CD4-positive, alpha-beta memory T cell (primary cell): ENCODE measurements at places on chromosomes 2 and 18.

DNA sequence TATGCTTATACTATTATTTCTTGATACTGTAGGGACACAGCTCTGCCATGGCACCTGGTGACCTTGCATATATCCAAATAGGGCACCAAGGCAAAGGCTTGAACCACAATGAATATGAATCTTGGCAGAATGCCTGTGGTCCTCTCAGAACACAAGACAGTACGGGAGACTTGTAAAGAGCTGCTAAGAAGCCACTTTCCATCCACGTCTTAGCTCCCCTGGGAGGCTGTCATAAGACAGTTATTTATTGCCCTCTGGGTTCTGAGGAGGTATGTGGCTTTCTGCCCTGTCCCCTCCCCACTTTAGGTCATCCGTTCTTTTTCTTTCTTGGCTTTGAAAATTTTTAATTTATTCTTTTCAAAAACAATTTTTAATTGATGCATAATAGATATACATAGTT, 29.8 kb upstream of the MRPL33 start:
- no peak for DNase-seq

- DNase-seq = no peak
These were observed 141.7 kb downstream of the PDE11A start for GRCh38 chr2:177930916-177931315.

- DNase-seq = no peak
These were observed 2.6 kb upstream of the PTPN2 start for GRCh38 chr18:12886498-12887126.

- no peak for DNase-seq
These were observed 9.0 kb downstream of the TMEM214 start for GRCh38 chr2:27041752-27042151.

DNA sequence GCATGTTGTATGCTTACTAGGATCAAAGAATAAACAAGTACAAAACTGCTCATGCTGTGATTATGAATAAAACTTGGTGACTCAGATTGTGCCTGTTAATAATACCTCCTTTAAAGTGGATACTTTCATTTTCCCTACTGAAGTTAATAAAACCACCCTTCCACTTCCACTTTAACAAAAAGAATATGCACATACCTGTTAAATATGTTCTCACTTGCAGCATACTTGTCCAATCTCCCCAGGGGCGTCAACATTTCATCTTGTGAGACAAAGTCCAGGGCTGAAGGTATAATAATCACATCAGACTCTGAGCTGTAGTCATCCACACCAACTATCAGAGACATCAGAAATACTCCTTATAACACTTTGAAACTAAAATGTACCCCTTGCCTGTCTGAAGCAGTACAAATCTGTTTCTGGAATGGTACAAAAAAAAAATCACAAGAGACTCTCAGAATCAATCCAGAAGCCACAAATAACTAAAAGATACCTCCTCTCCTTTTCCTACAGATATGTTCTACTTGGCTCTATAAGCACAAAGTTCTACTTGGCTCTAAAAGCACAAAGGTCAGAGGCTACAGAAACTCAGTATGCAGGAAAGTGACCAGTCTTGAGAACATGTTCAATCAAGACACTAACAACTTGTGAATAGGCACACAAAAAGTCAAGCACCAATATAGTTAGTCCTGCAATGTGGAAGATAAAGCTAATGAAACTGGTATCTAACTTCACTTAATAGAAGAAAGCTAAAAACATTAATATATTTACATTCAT, 19.3 kb downstream of the PPP4R1 start:
- DNase-seq = no peak

DNA sequence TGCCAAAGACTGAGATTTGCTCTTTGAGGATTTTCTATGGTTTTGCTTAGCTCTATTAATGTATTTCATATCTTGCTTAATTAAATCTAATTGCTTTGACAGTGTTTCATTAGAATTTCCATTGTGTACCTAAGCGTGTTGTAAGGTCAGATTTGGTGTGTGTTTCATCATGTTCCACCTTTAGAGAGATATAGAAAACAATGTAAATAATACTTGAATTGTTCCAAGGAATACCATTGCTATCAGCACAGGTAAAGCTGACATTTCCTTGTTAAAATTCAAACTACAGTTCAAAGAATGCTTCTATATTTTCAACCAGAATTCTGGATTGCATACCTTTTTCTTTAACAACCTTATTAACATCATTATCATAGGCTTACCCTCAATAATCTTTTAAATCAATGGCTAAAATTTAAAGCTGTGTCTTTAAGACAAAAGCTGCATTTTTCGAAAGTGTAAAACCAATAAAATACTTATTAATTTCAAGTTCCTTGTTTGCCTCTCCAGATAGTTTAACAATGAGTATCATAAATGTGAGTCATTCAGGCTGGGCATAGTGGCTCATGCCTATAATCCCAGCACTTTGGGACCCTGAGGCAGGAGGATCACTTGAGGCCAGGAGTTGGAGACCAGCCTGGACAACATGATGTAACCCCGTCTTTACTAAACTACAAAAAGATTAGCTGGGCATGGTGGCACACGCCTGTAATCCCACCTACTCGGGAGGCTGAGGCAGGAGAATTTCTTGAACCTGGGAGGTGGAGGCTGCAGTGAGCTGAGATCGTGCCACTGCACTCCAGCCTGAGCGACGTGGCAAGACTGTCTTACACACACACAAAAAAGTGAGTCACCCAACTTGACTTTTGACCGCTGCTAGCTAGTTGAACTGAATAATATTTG, 188.0 kb upstream of the PKDCC start:
- DNase-seq = no peak

DNA sequence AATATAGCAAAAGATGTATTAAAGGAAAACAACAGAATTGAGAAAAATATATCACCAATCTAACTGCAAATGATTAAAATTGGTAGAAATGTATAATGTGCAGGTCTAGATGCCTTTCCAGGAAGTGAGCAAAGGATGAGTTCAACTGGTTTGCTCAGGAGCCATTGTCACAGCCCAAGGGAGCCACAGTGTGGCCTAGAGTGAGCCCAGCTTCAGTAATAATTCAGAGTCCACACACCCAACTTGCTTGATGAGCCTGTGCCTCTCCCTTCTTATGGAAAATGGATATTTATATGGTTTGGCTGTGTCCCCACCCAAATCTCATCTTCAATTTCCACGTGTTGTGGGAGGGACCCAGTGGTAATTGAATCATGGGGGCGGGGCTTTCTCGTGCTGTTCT, 92.2 kb upstream of the ASAP2 start:
- no peak for DNase-seq

- DNase-seq = no peak
These were observed 128.5 kb upstream of the SH3BP4 start for GRCh38 chr2:234823196-234823876.

DNA sequence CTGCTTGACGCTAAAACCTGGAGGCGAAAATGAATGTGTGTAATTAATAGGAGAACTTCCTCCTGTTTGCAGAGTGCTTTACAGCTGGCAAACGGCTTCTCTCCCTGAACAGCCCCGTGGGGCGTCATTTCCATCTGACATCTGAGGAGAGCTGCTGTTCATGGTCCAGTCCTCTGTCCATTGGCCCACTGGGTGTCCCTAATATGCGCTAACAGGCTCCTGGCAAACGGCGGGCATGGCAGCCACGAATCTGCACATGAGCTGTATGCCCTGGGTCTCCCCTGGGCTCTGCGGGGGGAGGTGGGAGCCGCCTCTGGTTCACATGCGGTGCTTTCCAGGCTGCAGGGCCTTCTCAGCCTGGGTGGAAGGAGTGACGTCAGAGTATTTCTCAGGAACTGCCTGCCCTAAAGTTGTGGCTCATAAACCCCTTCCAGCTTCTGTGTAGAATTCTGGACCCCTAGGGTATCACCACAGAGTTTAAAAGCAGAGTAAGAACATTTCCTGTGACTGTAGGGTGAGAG, 73.2 kb downstream of the LRRFIP1 start:
- DNase-seq = peak; percentile 60

DNA sequence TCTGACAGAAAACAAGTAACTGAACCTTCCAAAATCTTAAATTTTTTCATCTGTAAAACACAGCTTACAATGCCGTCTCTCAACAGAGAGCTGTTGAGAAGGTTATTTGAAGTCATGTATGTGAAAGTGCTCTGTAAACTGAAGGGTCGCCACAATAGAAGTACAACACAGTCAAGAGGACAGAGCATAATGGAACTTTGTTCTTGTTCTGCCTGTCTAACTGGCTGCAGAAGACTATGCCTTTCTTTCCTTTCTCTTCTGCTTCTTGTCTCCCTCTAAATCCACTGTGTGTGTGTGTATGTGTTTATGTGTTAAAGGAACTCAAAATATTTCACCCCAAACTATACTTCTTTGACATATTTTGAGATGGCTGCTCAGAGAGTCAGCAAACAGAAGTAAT, 365.8 kb upstream of the RND3 start:
- DNase-seq = no peak

GRCh38 chr2:235271936-235272335, 221.9 kb upstream of the AGAP1 start:
- no peak for DNase-seq

GRCh38 chr2:232328516-232329460, 49.8 kb upstream of the ALPP start:
- no peak for DNase-seq

DNA sequence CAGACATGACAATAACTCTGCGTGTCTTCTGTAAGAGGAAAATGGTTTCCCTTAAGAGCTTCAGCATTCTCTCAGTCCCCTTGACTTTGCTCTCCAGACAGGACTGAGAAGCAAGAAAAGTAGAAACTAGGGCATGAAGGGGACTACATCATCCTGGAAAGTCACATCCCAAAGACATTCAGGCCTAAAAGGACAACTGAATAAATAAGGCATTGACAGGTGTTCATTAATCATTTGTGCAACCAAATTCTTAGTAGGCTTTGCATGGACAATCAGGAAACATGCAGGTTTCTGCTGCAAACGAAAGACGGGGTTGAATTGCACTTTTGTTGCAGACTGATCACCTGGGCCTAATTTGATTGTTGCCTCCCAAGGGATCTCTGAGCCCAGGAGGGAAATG, 1.2 kb upstream of the SGPP2 start:
- DNase-seq = no peak

DNA sequence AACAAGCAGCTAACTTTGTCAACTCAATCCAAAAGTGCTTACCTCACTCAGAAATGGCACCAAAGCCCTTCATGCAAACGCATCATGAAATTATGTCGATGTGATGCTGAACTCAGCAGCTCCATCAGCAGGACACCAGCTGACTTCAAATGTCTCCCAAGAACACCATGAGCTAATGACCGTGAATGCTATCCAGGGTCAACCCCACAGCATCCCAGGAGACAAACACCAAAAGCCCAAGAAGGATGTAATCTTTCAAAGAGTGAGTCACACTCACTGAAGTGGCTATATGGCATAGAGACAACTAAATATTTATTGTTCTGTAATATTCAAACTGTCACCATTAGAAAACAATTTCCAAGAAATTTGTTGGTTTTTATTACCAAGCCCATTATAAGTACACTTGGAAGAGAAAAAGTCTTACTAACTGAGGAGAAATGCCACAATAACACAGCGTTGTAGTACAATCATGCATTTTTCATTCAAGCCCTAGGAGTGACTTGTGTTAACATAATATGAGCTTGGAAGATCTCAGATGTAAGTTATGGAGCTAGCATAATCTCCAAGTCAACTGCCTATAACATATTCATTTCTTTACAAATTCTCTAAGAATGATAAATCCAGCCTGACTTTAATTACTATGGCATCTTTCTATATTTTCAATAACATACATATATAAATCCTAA, 165.0 kb upstream of the CCDC68 start:
- DNase-seq = no peak

GRCh38 chr18:51191128-51191717, 6.3 kb downstream of the MEX3C start:
- DNase-seq = peak; percentile 50

DNA sequence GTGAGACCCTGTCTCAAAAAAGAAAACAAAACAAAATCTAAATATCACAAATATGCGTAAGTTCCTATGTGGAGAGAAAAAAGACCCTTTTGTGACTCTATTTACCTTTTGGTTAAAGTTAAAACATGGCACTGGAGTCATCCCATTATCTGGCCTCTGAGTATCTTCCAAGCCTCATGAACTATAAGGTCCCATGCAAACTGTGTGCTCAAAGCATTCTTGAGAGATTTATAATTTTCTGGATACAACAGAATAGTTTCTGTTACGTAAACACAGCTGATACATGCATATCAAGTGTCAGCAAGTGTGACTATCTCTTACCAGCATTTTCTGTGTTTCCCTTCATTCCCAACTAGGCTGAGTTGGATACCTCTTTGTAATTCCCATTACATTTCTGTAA, 8.8 kb upstream of the NOSTRIN start:
- DNase-seq = no peak

DNA sequence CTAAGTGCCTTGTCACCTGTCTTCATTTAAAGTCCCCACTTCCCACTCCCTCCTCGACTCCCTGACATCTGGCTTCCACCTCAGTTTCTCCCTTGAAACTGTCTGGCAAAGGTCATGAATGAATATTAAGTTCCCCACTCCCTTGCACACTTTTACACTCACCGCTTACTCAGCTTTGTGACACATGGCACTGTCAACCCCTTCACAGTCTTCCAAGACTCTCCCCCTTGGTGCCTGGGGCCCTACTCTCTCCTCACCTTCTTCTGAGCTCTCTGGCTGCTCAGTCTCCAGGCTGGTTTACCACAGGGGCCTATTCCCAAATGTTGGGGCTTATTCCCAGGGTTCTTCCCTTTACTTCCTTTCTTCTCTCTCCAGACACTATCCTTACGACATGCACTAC, 17.9 kb upstream of the PTPN4 start:
- DNase-seq = no peak
